Esophagus muscularis mucosa (tissue), 4 donors: ENCODE measurements at places on chromosomes 16 and 17. TPM values are rescaled to one million over a fixed set of nuclear protein-coding genes. Genes with fewer than 3 reads are reported as not detected.

CIBAR2 gene
- total RNA-seq = not detected

PLA2G10 gene
- not detected for total RNA-seq

SECTM1 gene
- total RNA-seq = 30.6 TPM

DHRS11 gene
- 5.8 TPM for total RNA-seq

ASPHD1 gene
- total RNA-seq = not detected

RNF40 gene
- total RNA-seq = 63.8 TPM

NPIPA5 gene
- 12.0 TPM for total RNA-seq

DNA sequence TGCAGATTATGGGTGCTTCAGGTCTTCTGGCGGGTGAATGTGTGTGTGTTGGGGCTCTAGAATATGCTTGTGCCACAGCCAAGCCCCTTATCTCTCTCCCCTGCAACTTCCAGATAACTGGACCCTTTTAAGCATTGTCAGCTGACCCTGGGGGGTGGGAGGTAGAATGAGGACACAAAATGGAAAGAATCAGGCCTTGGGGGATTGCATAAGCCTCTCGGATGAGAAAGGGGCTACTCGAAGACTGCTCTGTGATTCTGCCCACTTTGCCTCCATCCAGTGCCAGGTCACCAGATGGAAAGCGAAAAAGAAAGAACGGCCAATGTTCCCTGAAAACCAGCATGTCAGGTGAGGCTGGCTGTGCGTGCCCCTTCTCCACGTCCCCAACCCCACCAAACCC is 13.8 kb downstream of the THRA start:
- no peaks in the 10 kb centered on the region for H3K27me3 ChIP-seq
- DNase-seq = no peak
- peaks cover 57% of the 10 kb centered on the region for H3K4me1 ChIP-seq
- H3K4me3 ChIP-seq = no peak overlapping the region
- H3K27ac ChIP-seq = peak overlapping the region; percentile 99

GRCh38 chr17:27807567-27808470 is 7.5 kb upstream of the NOS2 start:
- H3K27me3 ChIP-seq = no peaks in the 10 kb centered on the region
- peaks cover 9% of the 10 kb centered on the region for H3K4me1 ChIP-seq
- no peak overlapping the region for H3K4me3 ChIP-seq
- DNase-seq = no peak
- no peak overlapping the region for H3K27ac ChIP-seq

DNA sequence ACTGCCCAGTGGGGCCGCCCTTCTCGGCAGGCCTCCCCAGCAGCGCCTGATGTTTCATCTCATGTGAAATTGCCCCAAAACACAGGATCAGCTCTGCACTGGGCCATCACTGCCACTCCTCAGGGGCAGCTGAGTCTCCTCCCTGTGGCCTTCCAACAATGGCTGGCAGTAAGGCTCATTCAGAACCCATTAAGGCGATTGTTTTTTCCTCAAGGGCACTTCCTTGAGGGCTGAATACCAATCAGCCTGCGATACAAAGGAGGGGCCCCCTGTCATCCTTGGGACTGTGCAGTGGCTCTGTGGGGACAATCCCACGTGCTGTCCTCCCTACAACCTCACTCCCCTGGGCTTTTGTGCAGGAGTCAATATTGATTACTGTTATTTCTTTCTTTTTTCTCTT is 47.5 kb downstream of the XYLT1 start:
- no peaks in the 10 kb centered on the region for H3K4me1 ChIP-seq
- no peak overlapping the region for H3K27ac ChIP-seq
- H3K4me3 ChIP-seq = no peak overlapping the region
- H3K27me3 ChIP-seq = no peaks in the 10 kb centered on the region
- no peak for DNase-seq

DNA sequence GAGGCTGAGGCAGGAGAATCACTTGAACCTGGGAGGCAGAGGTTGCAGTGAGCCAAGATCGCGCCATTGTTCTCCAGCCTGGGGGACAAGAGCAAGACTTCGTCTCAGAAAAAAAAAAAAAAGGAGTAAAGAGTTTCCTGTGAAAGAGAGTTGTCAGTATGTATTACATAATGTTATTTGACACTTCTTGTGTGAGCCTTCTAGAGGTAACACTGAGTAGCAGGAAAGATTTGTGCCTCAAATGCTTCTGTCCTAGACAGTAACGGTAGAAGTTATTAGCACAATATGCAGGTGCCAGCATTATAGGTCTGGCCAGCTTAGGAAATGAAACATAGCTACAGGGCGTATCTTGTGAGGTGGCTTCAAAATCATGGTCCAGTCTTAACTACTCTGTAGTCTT is 6.2 kb downstream of the RPS6KB1 start:
- no peaks in the 10 kb centered on the region for H3K36me3 ChIP-seq
- no peaks in the 10 kb centered on the region for H3K27me3 ChIP-seq
- no peak overlapping the region for H3K4me3 ChIP-seq

DNA sequence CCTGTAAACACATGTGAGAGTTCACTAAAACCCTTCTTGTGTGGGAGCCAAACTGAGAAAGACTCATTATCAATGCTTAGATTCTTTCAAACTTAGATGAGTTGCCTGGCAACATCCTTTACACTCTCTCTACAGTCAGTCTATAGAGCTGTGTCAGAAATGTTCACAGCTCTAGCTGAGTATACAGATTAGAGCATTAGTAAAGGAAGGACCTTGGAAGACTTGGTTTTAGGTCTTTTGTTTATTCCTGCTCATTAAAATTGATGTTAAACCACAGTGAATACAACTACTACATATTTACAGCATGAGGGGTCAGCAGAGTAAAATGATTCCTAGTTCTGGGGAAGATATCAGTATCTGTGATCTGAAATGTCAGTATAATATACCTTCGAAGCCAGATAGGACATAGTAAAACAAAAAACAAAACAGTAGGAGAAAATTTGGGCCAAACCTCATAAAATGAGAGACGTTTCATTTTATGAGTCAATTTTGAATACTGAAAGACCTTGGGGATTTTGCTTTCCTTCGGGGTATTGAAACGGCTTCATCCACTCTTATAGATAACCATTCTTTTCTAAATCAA is 186.0 kb downstream of the TANC2 start:
- H3K36me3 ChIP-seq = no peaks in the 10 kb centered on the region

DNA sequence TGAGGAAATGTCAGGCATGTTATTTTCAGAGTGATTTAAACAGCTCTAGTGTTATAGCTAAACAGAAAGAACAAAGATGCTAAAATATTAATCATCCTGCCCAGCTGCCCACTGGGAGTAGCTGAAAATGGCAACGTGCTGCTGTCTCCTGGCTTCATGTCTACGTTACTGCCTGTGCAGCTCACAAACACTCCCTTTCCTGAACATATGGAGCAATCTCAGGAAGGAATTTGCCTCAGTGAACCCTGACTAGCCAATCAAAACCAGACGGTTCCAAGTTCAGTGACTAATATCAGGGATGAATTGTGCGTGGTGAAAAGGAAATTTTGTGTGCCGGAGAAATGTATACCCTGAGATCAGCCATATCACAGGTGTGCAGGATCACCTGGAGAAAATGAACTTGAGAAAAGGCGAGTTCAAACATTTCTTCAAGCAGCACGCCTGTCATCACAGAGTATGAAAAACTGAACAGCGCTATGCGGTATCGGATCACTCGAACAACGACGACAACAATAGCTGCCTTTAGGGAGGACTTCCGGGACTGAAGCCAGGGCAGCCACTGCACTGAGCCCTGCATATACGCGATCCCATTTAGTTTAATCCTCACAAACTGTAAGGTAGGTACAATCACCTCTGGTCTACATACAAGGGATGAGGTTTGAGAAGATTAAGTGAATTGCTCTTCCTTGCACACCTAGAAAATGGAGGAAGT is 110.3 kb downstream of the STX8 start:
- H3K4me1 ChIP-seq = peaks cover 4% of the 10 kb centered on the region
- H3K36me3 ChIP-seq = no peaks in the 10 kb centered on the region
- peak overlapping the region; percentile 63 for H3K27ac ChIP-seq
- no peaks in the 10 kb centered on the region for H3K27me3 ChIP-seq
- H3K4me3 ChIP-seq = no peak overlapping the region

DNA sequence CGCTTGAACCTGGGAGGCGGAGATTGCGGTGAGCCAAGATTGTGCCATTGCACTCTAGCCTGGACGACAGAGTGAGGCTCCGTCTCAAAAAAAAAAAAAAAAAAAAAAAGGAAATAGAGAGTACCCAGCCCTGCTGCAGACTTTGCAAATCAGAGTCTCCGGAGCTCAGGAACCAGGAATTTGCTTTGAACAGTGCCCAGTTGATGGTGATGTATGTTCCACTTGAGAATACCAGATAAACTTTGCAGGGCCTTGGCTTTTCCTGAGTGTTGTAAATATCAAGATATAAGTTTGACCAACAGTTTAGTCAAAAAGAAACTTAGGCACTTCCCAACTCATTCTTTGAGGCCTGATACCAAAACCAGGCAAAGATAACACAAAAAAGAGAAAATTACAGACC is 30.6 kb upstream of the MAP3K14 start:
- peaks cover 13% of the 10 kb centered on the region for H3K4me1 ChIP-seq
- no peaks in the 10 kb centered on the region for H3K36me3 ChIP-seq
- H3K27me3 ChIP-seq = no peaks in the 10 kb centered on the region
- no peak for DNase-seq
- H3K27ac ChIP-seq = no peak overlapping the region

GRCh38 chr17:10727192-10727591 is 2.6 kb downstream of the TMEM220 start:
- H3K27ac ChIP-seq = no peak overlapping the region
- H3K4me1 ChIP-seq = peaks cover 17% of the 10 kb centered on the region
- no peak for DNase-seq
- H3K27me3 ChIP-seq = no peaks in the 10 kb centered on the region
- H3K4me3 ChIP-seq = no peak overlapping the region

- H3K27ac ChIP-seq = no peak overlapping the region
- H3K4me1 ChIP-seq = peaks cover 15% of the 10 kb centered on the region
- no peak overlapping the region for H3K4me3 ChIP-seq
These were observed 87.5 kb downstream of the SOCS1 start for GRCh38 chr16:11168386-11169051.

DNA sequence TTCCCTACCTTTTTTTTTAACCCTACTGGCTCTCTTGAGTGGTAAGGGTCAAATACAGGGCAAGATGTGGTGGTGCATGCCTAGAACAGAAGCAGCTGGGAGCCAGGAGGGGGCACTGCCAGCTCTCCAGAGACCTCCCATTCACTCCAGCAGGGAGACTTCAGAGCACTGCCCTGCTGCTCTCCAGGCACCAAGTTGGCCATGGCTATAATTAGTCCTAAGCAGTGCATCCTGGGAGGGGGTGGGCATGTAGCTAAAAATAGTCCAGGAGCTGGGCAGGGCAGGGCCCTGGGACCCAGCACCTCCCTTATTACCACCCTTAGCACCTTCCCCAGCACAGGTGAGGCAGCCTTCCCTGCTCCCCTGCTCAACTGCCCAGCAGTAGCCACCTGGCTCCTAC is 3.5 kb downstream of the CORO6 start:
- DNase-seq = no peak
- H3K4me3 ChIP-seq = no peak overlapping the region
- H3K27me3 ChIP-seq = no peaks in the 10 kb centered on the region

- H3K27ac ChIP-seq = no peak overlapping the region
- no peaks in the 10 kb centered on the region for H3K4me1 ChIP-seq
- no peaks in the 10 kb centered on the region for H3K27me3 ChIP-seq
- no peak for DNase-seq
These were observed 559.1 kb upstream of the SALL1 start for GRCh38 chr16:51710186-51710585.
